Activated naive CD8-positive, alpha-beta T cell treated with anti-CD3 and anti-CD28 coated beads, Interleukin-2, amount 10 ng/mL, durations not matched to agents 7 days and 5 days (primary cell): ENCODE measurements at places on chromosomes 3 and 15. TPM values are rescaled to one million over a fixed set of nuclear protein-coding genes. Genes with fewer than 3 reads are reported as not detected.

PLSCR5 gene
- not detected for total RNA-seq

SLC38A3 gene
- total RNA-seq: not detected

MEGF11 gene
- total RNA-seq: not detected

FEZF2 gene
- total RNA-seq: not detected

TCTA gene
- total RNA-seq: 30.3 TPM

PDIA5 gene
- 7.1 TPM for total RNA-seq

CFAP161 gene
- total RNA-seq: not detected

GADL1 gene
- total RNA-seq: not detected

SOX2 gene
- total RNA-seq: not detected

ZNF502 gene
- 2.9 TPM for total RNA-seq

WDR72 gene
- total RNA-seq: not detected

GUCA1C gene
- total RNA-seq: not detected

CCDC14 gene
- 48.9 TPM for total RNA-seq

MAGEF1 gene
- 4.9 TPM for total RNA-seq

GPR149 gene
- total RNA-seq: not detected

LMLN gene
- total RNA-seq: 8.2 TPM

ADAM10 gene
- 173 TPM for total RNA-seq

GABRG3 gene
- total RNA-seq: not detected

SLC2A2 gene
- total RNA-seq: not detected

BNC1 gene
- total RNA-seq: not detected

CIB2 gene
- total RNA-seq: 1.5 TPM

STARD9 gene
- total RNA-seq: 14.0 TPM

HYAL1 gene
- total RNA-seq: 0.28 TPM

CCR3 gene
- 1.9 TPM for total RNA-seq

SETD2 gene
- 63.3 TPM for total RNA-seq

OXNAD1 gene
- total RNA-seq: 77.1 TPM

TMEM158 gene
- not detected for total RNA-seq

SLC27A2 gene
- 9.6 TPM for total RNA-seq

CHRM5 gene
- total RNA-seq: not detected

PYGO1 gene
- total RNA-seq: not detected

VWA5B2 gene
- not detected for total RNA-seq

TGM4 gene
- not detected for total RNA-seq

CACNA1D gene
- total RNA-seq: not detected

ACTRT3 gene
- 0.28 TPM for total RNA-seq

GTF2E1 gene
- total RNA-seq: 29.0 TPM

HTR3E gene
- not detected for total RNA-seq

SI gene
- not detected for total RNA-seq

ADGRG7 gene
- not detected for total RNA-seq

SNTN gene
- not detected for total RNA-seq

UBAP1L gene
- 6.1 TPM for total RNA-seq

ITGA11 gene
- 0.61 TPM for total RNA-seq

ADCY5 gene
- not detected for total RNA-seq

PRSS50 gene
- total RNA-seq: not detected

ITGB5 gene
- total RNA-seq: 2.0 TPM

RRP9 gene
- total RNA-seq: 17.7 TPM

CASR gene
- total RNA-seq: not detected

GOLGA6L9 gene
- total RNA-seq: 4.7 TPM

PLAAT1 gene
- total RNA-seq: not detected

LEO1 gene
- 26.5 TPM for total RNA-seq

GOLGA6A gene
- 0.40 TPM for total RNA-seq

PRKCI gene
- 24.2 TPM for total RNA-seq

IGF2BP2 gene
- total RNA-seq: 0.11 TPM

TNFSF10 gene
- 151 TPM for total RNA-seq

ZBTB47 gene
- total RNA-seq: 1.1 TPM

CAND2 gene
- 0.79 TPM for total RNA-seq

P2RY14 gene
- total RNA-seq: 1.2 TPM

SLC28A2 gene
- not detected for total RNA-seq

DGKG gene
- 0.19 TPM for total RNA-seq
